NCI-H1417 (cell line): ENCODE measurements at places on chromosomes 16 and 17.

DNA sequence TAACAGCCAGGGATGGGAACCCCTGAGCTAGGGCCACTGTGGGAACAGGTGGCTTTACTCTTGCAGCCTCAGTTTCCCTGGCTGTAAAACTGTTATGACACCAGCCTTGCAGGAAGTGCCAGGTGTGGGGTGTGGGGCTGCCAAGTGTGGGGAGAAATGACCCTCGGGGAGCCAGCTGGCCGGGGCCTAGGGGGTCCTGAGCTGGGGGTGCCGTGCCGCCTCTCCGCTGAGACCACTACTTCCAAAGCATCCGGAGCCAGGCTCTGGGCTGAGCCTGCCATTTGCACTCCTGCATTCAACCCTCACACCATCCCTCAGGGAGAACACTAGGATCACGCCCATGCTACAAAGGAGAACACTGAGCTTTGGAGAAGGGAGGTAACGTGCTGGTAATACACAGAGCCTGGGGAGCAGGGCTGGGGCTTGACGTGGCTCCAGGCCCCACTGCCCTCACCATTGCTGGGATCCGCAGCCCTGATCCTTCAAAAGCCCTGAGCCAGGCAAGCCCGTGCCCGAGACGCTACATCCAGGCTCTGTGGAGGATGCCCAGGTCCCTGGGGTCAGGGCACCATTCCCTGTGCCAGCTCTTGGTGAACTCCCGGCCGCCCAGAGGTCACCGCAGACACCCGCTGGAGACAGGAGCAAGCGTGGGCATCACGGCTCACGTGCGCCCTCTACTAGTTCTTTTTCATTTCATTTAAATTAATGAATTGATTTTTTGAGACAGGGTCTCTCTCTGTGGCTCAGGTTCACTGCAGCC, 28.8 kb upstream of the GINS2 start:
- DNase-seq: peak; percentile 67

DNA sequence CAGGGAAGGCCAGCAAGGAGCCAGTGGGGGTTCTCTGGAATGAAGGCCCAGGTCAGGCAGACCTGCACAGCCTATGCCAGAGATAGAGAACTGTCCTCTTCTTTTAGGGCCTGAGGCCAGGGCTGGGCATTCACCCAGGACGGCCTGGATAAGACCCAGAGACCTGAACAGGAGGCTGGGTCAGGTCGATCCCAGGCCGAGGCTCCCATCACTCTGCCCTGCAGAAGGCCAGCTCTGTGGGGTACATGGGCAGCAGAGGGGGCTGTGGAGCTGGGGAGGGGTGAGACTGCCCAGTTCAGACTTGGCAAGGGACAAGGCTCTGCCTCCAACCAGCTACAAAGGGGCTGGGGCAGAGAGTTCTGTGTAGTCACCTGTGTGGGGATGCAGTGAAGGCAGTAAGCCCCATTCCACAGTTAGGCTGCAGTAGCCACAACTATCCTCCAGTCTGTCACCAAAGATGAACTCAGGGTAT, 14.6 kb downstream of the HSD11B2 start:
- DNase-seq: no peak

DNA sequence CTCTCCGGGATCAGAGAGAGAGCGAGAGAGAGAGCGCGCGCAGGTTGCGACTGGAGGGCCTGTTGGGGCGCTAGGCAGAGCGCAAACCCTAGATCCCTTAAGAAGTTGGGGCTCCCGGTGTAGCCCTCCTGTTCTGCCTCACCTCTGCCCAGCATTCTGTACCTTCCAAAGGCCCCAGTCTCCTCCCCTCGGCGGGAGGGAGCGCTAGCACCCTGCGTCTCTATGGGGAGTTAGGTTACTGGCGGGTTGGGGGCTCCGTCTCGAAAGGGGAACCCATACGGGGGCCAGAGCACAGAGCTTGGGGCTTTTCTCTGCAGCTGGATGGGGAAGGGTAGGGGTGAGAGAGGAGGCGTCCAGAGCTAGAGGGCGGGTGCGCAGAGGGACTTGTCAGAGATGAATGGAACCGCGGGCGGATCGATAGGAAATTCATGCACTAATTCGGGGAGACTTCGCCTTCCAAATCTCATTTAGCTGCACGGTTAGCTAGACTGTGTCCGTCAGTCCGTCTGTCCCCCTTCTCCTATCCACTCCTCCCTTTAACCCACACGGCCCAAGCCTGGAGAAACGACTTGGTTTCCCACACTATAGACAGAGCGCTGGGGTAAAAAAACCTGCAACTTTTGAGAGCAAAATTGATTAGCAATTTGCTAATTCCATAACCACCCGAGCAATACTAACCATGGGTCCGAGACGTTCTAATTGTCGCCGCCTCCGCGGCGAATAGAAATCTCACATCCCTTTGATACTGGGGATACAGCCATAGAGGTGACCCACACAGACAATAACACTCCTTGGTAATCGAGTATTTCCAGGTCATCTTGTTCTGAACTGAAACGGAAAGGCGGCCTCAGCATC, 693 bp upstream of the HOXB4 start:
- no peak for DNase-seq

DNA sequence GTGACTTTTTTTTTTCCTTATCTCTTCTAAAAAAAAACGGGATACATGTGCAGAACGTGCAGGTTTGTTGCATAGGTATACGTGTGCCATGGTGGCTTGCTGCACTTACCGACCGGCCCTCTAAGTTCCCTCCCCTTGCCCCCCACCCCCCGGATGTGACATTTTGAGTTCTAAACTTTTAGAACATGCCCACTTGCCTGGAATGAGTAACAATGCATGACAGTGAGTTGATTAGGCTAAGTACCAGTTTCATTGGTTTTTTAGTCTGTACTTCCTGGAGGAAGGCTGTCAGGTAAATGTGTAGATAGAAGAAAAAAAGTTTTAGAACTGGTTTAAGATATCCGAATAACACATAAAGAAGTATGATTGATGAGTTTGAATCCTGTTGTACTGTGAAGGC, 4.0 kb downstream of the BPTF start:
- DNase-seq: no peak

DNA sequence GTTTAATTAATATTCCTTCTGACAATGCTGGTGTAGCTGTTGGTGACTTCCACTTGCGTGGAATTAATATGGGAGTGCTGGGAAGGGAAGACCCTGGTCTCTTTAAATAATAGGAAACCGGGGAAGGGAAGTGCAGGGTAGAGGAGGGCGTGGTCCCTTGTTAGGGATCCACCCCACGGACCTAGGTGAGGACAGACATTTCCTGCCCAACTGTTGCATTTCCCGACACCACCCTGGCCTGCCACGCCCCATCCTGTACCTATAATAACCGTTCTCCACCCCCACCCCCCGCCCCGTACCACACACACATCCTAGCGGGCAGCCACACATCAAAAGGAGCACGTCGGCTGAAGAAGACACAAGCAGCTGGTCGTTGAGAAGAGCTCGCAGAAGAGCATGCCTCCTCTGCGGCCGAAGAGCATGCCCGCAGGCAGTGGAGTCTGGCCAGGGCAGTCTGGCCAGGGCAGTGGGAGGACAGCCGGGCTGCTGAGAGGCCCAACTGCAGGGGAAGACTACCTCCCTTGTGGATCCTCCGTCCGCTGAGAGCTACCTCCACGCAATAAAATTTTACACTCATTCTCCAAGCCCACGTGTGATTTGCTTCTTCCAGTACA, 36.8 kb upstream of the MMD start:
- DNase-seq: no peak

GRCh38 chr16:67237396-67238277, 9.6 kb downstream of the FHOD1 start:
- DNase-seq: no peak

DNA sequence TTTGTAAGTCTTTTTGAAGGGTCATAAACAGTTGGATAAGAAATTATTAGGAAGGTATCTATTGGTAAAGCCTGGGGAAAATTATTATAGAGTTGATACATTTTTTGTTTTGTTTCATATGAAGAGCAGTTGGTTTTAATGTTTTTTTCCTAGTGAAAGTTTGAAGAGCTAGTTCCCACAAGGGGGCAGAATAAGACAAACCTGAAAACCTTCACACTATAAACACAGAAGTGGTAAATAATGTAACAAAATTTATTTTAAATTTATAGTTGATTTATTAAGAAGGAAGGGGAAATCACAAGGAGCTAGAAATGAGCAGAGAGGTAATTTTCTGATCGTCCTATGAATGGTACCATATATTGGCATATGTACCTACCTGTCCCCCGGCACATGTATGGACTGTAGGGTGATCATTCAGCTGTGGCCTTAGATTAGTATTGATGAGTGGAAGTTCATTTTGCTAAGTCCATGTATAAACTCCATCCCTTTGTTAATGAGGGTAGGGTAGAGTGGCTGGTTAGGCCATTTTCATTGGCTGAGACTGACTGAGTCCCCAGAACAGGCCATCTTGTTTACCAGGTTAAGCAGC, 116.3 kb downstream of the TANC2 start:
- peak; percentile 36 for DNase-seq

DNA sequence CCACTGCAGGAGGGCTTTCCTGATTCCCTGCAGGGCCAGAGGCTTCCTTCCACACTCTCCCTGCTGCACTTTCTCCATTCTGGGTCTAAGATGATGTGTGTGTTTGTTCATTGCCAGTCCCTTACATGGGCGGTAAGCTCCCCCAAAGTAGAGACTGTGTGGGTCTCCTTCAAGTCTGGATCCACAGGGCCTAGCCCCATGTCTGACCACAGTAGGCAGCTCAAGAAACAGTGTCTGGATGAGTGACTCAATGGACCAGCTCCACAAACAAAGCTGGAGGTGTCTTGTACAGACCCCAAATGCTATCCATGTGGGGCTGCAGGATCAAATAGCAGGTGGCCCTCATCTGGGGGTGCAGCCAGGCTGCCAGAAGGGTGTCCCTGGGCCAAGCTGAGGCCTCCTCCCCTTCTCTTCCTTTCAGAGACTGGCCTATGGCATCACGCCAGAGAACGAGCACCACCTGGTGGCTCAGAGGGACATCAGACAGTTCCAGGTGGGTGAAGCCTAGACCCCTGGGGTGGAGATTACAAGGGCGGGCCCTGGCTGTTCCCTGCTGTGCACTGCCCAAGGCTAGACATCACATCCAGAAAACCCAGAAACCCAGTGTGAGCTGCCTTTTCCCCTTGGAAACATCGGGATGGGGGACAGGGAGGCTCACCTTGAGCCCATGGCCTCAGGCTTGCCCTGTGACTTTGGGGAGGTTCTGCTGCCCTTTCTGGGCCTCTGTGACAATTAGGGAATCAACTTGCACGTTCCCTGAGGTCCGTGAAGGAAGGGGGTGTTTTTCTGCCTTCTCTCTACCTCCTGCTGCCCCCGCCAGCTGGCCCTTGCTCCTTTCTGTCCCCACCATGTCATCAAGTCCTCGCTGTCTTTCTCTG, 45.9 kb downstream of the SLC6A2 start:
- DNase-seq: peak; percentile 63

DNA sequence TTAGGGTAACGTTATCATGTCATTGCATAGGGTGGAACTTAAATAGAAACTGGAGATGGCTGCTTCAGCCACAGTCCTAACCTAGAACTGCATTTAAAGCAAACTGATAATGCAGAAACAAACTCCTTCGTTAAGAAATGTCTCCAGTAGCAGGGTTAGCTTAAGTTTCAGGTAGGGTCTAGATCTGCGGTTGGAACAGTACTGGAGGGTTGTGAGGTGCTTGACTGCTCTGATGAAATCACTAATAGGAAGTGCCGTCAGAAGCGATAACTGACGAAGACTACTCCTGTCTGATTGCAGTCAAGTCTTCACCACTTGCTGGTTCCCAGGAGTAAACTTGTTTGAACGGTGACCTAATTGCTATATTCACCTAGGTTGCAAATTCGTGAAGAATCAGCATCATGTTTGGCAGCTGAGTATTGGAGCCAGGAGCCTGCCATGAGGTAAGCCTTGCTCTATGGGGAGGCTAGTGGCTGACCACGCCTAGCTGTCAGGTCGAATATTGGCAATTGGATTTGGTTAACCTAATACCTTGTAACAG, 24.5 kb downstream of the TRPV2 start:
- no peak for DNase-seq

- DNase-seq: no peak
Observed at GRCh38 chr17:6660805-6661463, 9.4 kb downstream of the C17orf100 start.

GRCh38 chr16:57115514-57116182, 23.3 kb downstream of the CPNE2 start:
- peak; percentile 96 for DNase-seq

DNA sequence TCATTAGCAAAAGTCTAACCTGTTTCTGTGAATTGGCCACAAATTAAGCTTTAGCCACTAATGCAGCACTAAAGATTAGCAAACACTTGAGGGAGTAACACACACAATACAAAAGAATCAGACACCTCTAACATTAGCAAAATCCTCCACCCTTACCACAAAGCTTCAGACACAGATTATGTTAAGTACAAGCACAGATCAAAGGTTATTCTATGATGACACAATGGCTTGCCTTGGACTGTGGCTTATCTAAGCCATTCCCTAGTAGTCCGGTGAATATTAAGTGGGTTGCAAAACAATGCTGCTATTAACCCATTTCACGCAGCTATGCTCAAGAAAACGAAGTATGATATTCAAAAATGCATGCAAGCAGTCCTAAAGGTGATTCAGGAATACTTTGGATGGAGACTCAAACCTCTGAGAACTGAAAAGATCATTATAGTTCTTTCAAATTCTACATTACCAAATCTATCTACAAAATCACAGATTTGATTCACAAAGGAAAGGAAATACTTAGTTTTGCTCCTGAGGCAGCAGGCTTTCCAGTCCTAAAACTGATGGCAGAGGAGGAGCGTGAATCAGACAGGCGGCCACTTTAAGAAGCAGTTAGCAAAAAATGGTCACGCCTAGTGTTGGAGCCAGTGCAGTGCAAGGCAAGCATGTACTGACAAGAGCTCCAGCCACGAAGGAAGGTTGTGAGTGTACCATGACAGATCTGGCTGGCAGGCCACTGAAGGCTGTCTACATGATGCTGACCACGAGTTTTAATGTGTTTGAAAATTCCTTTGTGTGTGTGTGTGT, 67.2 kb downstream of the PARN start:
- DNase-seq: peak; percentile 18

DNA sequence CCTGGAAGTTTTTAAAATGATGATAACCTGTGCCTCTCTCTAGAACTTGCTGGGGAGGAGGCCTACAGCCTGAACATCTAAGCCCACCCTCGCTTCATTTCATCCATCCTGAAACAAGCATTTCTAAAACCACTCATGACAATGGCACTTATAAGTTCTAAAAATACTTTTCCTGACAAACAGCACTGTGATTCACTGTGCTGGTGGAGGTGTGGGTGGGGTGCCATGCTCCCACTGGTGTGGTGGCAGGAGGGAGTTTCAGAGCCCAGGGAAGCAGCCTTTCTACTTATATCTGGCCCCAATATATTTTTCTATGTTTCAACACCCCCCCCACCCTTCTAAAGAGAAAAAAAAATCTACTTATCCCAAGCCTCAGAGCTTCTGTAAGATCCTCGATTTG, 52.6 kb downstream of the RAB11FIP4 start:
- DNase-seq: no peak

- no peak for DNase-seq
Observed at GRCh38 chr17:15247891-15248529, 17.1 kb downstream of the PMP22 start.

- peak; percentile 13 for DNase-seq
Observed at GRCh38 chr17:40884708-40885512, at the start of gene KRT20. Gene KRT20, minus strand, starts transcription at chr17:40885242. Its CDS starts 57 bp downstream, at chr17:40885185.

DNA sequence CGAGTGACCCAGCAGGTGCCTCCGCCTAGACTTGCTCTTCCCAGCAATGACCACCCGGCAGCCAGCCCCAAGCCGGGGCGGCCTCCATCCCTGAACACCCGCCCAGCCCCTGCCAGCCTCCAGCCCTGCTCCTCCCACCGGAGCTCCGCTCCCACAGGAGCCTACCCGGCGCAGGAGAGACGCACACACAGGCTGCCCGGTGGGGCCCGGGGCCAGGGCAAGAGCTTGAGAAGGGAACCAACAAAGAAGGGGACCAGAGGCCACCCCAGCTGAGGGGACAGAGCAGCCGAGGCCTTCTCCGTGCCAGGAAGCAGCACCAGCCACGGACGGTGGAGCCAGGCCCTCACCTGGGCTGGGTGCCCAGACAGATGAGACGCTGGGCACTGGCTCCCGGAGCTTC, 13.8 kb downstream of the PKD1 start:
- no peak for DNase-seq
